ENCODE measurements at places on chromosomes 5 and 9.
A peak's percentile ranks its signal among the peaks of the same experiment; 100 is the strongest.

GRCh38 chr5:143302341-143303045 is 101.0 kb downstream of the NR3C1 start:
- no peak for DNase-seq

GRCh38 chr5:6712577-6713273 is 507 bp upstream of the TENT4A start:
- DNase-seq = peak; percentile 97

- no peak for DNase-seq
Measured at GRCh38 chr5:74493411-74493810, 147.1 kb downstream of the ENC1 start.

DNA sequence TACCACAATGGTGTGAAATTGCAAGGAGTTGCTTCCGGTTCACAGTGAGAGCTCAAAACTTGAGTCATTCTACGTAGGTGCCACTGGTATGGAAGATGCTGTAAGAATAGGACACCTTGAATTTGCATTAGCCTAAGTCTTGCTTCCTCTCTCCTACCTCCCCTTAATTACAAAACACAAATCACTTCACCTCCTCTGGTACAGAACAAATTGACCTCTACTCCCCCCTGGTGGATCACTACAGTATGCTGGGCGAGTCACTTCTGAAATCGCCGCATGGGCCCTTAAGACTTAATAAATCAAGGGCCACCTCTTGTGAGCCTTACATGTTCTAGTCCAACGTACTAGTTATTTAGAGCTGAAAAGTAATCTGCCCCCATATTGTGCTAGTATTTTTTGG is 145.3 kb upstream of the SMARCA2 start:
- no peak for DNase-seq

GRCh38 chr9:121651008-121651294 is 483 bp upstream of the DAB2IP start:
- DNase-seq = no peak

DNA sequence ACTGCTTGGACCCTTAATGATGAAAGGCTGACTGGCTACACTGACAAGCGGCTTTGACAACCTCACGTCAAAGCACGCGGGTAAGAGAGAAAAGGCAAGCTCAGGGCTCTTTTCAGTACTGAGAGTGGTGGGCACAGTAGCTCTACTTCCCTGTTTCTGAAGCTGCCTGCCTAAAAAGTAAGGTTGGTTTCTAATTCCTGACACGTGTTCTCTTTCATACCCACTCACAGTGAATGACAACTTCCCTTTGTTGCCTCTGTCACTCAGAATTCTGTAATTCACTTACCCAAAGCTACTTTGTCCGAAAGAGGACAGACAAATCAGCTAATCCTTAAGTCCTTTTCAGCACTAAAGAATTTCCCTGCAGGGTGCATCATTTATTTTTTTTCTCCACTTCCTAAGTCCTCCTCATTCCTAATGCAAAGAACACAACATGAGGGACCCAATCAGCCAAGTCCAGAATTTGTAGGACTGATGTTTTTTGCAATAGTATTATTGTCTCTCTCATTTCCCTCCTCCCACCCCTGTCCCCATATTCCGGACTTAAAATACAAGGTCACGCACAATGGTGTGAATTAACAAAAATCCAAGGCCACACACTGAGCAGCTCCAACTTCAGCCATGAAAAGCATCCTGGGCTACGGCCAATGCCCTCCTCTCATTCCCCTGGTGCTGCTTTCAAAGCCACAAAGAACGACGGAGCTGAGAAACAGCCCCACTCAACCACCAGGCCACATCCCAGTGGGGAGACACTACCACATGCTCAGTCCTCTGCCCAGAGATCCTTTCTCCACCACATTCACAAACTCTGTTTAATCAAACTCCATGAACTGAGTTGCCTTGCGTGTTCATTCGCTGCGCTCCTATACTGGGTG is 221.0 kb downstream of the TSSK1B start:
- DNase-seq = no peak

DNA sequence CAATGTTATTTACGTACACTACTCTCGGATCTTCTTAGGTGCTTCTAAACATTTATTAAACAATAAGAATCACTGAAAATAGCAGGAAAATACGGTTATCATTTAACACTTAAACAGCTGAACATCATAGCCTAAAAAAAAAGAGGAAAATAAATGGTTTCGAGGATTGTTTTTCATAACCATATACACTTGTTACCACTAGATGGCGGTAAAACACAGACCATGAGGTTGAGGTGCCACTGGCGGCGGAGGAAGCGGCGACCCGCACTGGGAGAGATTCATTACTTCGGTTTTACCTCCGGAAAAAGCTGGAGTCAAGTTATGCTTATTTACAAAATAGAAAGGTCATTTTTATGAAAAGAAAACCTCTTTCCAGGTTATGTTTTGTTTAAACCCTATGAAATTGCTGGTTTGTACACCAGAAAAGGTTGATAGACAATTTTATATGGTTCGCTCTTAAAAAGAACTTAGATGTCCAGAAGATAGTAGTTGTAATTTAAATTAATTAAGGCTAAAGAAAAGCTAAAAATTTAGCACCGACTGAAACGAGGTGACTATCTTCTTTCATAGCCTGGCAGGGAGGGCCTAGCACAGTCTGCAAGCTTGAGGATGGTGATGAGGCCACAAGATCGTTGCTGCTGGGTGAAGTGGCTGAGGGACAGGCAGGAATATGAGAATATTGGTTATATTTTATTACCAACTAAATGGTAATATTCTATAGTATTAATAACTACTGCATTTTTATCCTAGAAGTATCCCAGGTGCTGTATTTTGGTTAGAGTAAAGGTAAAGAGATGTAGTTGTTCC is 605.7 kb downstream of the RAB3C start:
- peak; percentile 80 for DNase-seq

DNA sequence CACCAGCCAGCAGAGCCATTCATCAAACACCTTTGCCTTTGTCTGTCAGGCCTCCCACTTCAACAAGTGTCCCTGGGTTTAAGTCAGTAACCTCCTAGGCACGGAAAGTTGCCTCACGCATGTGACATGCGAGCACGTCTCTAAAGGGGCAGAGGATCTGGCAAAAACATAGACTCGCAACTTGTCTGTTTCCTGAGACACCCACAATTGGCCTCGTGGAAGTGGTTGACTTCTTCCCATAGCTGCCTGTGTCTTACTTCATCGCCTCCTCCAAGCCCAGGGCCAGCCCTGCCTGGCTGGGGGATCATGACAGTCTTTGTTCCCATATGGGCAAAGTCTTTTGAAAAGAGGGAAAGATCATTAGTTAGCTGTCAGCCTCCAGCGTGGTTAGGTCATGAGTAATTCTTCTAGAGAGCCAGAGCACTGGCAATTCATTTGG is 35.5 kb upstream of the GLRX start:
- no peak for DNase-seq

DNA sequence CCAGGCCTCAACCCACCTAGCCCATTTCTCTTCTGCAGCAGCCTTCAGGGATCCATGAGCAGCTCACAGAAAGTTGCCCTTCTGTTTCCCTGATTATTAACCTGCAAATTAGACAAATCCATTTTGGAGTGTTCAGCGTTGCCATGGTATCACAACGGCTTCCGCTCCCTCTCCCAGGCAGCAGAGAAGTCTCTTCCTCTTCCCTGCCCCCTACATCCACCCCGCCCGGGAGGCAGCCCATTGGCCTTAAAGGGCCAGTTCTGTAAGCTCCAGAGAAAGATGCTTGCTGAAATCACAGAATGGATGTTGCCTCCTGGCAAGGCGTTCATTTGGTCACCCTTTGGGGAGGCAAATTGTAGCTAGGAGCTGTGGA is 47.7 kb upstream of the BOD1 start:
- peak; percentile 74 for DNase-seq

- no peak for DNase-seq
Measured at GRCh38 chr5:101153526-101153925, 250.4 kb upstream of the ST8SIA4 start.

DNA sequence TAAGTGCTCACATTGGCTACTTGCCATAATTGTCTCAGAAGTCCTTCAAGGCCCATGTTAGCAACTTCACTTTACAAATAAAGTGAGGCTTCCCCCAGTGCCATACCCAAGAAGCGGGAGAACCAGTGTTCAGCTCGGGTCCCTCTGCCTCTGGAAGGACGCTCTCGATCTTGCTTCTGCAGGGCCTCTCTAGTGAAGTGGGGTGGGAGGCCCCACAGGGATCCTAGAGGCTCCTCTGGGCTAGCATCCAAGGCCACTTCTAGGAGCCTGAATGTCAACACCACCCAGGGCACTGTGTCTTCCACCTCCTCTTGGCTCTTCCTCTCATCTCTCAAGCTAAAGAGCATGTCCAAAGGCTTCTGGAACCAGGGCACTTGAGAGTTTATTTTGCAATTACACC is 282.5 kb downstream of the GADD45G start:
- DNase-seq = no peak

GRCh38 chr5:2306711-2307110 is 424.0 kb upstream of the IRX4 start:
- DNase-seq = no peak

DNA sequence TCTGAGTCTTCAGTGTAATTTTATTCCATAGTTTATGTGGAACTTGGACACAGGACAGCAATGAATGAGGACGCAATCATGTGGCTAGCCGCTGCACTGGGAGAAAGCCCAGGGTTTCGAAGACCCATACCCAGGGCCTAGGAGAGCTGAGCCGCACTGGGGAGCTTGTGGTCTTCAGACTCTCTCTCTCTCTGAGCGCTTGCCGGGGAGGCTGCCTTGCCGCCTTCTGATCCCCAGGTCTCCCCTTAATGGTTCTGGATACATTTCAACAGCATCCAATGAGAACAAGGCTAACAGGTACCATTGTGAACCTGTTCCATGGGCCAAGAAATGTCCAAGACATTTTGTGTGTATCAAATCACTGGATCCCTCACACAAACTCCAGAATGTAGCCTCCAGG is 383.4 kb downstream of the ICE1 start:
- no peak for DNase-seq

DNA sequence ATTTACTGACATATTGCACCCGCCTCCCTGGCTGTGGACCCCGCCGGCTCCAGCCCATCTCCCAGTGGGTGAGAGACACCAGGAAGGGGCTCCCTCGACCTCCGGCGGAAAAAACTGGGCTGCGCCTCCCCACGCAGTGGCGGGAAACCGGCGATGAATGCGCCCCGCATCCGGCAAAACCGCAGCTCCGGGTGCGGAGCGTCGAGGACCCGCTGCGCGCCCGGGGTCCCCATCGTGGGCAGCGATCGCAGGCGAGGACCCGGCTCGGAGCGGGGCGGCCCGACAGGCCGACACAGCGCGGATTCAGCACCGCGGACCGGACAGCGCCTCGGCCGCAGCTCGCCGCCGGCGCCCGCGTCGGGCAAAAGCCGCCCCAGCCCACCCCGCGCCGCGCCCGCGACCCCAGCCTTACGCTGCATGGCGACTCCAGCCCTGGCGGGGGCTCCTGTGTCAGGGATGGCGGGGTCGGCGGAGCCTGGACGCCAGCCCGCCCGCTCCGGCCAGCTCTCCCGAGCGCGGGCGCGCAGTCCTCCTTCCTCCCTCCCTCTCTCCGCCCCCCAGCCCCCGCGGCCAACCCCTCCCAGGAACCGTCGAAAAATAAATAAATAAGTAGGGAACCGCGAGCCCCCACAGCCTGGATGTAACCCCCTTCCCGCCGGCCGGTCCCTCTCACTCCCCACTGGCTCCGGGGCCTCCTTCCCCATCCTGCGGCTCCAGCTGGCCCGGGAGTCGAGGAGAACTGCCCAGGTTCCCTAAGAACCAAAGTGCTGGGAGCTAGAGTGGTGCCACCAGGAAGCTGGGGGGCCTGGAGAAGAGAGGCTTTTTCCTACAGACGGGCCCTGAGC is 3.1 kb downstream of the LHX3 start:
- DNase-seq = no peak

DNA sequence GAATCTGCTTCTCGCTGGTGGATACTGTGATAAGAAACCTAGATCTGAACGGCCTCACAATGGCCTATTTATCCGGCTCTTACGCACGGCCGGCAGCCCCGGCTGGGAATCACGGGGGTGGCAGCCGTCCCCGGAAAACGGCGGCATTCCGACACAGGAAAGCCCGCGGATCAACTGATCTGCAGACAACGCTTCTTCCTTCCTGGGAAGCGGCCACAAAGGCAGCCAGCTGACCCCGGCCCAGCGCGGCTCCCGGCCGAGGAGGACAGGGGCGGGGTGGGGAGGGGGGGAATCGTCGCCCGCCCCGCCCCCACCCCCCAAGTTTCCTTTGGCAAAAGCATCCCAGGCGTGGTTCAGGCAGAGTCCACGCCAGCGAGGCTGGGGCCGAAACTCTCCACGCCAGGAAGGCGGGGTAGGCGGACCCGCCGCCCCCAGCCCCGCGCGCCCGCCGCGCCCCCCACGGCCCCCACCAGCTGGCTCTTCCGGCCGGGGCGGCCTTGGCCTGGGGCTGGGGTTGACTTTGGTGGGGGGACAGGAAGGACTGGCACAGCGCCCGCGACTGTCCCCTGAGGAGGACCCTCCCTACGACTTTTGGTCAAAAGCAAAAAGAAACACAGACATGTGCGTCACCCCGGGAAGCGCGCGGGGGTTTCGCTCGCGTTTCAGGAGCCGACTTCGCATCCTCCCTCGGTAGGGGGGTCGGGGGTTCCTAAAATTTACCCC is 247.7 kb upstream of the ANKRD55 start:
- peak; percentile 63 for DNase-seq

GRCh38 chr5:176854164-176854563 is 43.8 kb downstream of the UNC5A start:
- no peak for DNase-seq

DNA sequence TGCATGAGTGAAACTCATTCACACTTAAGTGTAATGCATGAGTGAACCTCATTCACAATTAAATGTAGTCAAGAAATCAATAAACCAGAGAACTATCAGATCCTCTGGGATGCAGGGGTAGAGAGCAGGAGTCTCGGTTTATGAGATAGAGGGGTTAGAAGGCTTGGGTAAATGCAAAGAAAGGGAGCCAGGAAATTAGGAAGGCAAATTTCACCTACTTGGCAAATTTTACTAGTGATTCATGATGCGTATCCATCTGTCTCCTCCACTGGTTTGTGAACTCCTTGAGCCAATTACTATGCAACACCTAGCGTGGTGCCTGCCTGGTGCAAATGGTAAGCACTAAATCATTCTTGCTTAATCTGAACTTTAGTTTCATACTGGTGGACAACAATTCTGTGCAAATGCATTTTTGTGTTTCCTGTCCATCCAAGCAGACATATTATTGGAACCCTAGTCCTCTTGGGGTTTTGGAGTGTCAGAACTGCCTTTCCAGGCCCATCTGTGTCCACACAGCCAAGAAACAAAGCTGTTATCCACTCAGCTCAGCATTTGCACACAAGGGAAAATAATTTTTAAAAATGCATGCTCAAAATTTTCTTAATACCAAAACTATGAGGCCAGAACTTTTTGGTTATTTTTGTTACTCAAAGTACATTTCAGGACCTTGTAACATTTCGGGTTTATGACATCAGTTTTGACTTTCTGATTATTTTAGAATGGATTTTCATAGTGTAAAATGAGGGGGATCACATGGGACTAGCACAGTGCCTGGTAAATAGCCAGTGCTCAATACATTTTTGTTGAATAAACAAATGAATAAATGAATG is 5.2 kb downstream of the HAPLN1 start:
- no peak for DNase-seq
